ENCODE measurements at places on chromosomes 6 and 20.
A peak's percentile ranks its signal among the peaks of the same experiment; 100 is the strongest.

DNA sequence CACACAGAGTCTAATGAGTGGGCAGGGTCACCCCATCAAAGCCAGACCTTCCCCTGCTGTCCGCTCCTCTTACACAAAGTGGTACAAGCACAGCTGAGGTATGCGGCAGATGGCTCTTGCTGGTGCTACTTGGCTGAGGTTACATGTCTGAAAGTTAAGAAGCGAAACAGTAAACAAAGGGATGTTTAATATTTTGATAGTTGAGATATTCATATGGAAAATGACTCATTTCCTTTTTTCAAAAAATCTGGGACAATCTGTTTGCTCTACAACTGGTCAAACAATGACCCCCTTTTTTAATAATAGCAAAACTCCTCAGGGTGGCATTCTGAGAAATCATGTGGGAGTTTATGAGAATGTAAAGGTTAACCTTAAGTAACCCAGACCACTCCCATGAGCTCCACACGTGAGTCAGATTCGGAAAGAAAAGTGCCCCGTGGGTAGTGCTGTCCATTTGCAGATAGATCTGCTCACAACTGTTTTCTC is 245.3 kb downstream of the TBXT start:
- no peak for DNase-seq

GRCh38 chr20:11438412-11438811 is 479.3 kb upstream of the BTBD3 start:
- no peak for DNase-seq

DNA sequence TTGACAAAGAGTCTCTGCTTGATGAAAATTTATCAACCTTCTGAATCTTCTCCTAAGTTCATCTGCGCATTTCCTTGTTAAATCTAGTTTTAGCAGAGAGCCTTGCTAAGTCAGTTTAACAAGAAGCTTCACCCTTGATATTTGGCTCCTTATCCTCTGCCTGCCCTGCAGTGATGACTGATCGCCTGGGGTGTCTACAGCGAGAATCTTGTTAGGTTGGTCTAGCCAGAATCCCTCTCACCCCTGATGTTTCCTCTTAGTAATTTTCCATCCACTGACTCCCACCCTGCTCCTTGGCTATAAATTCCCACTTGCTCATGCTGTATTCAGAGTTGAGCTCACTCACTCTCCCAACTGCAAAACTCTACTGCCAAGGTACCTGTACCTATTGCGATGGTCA is 114.1 kb downstream of the TENT5A start:
- no peak for DNase-seq

GRCh38 chr6:98452685-98453084 is 381.7 kb upstream of the POU3F2 start:
- DNase-seq: no peak

- DNase-seq: no peak
Observed at GRCh38 chr20:19893356-19893755, 123.8 kb upstream of the NAA20 start.

- DNase-seq: peak; percentile 23
Observed at GRCh38 chr20:54062812-54063280, 7.5 kb downstream of the BCAS1 start.

DNA sequence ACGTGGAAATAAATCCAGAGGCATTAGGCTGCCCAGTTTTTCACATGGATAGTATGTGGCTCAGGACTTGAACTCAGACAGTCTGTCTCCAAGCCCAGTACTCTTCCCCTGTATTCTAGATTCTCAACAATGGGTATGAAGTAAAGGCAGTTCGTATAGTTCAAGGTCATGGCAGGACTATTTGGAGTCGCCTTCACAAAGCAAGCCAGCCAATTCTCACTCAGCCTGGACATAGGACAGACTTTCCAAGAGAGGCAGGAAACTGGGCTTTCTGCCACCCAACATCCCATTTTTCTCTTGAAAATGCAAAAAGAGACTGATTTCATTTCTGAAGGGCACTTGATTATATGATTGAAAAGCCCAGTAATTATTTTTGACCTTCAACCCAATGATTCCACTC is 111.0 kb downstream of the EDN1 start:
- no peak for DNase-seq

DNA sequence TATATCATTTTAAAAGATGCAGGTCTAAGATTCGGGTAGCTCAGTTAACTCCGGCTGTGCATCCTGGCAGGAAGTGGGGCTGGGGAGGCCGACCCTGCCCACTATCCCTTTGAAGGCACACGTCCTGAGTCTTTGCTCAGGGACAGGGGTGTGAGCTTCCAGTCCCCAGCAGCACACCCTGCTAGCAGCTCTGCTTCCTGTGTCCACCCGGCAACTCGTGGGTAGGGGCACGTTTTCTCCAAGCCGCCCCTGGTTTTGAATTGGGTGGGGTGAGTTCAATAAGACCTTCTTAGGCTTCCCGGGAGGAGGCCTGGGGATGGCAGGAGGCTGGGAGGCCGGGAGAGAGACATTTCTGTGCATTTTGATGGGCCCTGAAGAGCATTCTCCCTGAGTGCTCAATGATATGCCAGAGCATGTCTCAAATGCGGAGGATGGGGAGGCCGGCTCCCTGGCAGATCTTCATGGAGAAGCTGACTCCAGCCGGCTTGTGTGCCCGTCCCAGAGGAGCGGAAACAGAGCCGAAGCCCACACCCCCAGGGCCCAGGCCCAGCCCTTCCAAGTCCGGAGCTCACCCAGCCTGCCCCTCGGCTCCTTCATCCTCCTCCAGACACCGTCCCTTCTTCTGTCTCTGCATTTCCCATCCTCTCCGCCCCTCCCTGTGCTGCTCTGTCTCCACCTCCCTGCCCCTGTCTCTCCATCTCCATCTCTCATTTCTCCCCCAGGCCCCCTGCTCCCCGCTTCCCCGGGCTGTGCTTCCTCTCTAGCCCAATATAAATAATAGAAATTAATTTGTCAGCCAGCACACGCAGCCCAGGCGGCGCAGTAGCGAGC is 36.3 kb upstream of the ZFAND3 start:
- no peak for DNase-seq

DNA sequence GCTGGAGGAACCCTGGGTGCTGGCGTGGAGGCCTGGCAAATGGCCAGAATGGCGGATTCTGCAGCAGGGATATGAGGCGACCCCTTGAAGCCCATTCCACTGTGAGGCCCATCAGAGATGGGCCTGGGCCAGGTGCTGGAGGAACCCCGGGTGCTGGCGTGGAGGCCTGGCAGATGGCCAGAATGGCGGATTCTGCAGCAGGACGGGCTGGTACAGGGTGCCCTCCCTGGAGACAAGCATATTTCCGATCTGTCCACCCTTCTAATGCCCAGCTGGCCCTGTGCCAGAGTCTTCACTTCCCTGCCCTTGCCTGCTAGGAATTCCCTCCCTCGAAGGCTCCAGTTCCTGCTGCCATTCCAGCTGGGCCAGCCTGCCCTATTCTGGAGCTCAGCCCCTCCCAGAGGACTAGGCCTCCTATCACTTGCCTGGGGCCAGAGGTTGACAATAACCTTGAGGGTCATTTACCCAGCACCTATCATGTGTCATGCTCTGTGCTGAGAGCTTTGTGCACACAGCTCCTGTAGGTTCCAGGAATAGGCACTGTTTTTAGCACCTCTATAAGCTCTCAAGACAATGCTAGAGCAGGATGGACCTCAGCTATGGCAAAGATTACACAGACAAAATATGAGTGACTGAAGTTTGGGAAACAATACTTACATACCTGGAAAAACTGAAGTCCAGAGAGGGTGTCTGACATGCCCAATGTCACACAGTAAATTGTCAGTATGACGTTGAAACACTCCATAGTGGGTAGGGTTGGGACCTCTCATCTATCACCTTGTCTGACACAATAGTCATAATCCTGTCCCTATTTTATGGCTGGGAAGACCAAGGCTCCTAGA is 21.4 kb downstream of the SUN5 start:
- no peak for DNase-seq

DNA sequence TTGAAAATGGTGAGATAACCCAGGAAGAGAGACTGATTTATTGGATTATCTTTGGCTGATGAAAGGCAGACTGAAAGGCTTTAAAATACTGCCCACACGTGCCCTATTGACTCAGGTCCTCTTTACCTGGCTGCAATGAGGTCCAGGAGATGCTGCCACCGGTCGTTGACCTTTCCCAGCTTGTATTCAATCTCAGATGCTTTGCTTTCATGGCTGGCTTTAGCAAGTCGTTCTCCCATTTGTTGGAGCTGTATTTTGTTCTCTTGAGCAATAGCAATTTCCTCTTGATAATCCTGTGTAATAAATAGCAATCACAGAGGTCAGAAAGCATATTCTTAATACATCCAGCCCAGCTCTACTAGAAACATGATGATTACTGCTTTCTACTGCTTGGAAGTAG is 368.8 kb downstream of the ESR1 start:
- DNase-seq: no peak

Measured in CD4-positive, alpha-beta T cell treated with Interleukin-2 at 100 ng/mL for 4 hours (primary cell).